Stimulated activated naive B cell treated with anti-CD40 and anti-IgM and Interleukin-4, amounts not matched to agents 10 μg/mL and 1 μg/mL and 100 μg/mL, for 72 hours (primary cell): ENCODE measurements at places on chromosomes 1 and 21.

DNA sequence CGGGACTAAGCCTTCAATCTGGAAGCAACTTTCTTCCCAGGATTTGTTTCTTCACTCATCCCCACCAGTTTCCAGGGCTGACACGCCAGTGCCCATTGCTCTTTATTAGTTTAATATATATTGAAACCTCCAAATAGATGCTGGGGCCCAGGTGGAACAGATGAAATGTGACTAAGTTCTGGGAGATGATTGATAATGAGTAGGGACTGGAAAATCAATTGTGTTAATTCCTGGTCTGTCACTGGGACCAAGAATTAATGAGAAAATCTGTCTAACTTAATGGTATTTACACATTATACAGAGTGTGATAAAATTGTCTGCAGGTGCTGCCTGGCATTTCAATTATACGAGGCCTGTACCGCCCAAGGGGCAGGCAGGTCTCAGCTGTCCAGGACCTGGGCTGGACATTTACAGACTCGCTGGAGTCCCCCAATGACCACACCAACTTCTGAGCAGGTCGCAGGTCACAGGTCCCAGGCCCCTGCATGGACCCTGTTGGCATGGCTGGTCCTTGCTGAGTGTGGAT lies 35.8 kb downstream of the UBIAD1 start:
- no peak for DNase-seq

DNA sequence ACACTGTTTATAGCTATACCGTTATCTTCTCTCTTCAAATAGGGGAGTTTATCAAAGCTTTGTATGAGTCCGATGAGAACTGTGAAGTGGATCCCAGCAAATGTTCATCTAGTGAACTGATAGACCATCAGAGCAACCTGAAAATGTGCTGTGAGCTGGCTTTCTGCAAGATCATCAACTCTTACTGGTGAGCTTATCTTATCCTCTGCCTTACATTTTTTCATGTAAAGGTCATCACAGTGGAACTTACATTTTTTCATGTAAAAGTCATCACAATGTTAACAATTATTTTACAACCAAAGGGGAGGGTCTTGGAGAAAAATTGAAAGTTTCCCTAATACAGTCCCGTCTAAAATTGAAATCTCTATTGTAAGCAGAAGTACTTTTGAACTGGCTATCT lies 45.2 kb downstream of the CLEC20A start:
- no peak for DNase-seq

DNA sequence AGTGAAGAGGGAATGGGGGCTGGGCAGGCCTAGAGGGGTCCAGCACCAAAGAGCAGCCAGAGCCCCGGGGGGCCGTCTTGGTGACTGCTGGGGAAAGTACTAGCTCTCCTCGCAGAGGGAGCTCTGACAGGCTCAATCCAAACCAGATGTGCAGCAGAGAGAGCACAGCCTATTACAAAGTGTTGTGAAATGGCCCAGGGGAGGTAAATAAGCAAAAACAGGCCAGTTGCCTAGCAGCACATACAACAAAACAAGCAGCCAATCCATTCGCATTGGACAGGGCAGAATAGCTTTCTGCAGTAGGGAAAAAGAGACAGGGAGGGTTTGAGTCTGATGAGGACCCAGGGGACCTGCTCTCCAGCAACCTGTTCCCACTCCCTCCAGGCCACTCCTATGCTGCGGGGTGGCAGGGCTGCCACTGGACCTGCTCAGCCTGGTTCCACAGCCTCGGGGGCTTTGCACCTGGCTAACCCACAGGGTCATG lies 239.6 kb upstream of the FGGY start:
- no peak for DNase-seq

DNA sequence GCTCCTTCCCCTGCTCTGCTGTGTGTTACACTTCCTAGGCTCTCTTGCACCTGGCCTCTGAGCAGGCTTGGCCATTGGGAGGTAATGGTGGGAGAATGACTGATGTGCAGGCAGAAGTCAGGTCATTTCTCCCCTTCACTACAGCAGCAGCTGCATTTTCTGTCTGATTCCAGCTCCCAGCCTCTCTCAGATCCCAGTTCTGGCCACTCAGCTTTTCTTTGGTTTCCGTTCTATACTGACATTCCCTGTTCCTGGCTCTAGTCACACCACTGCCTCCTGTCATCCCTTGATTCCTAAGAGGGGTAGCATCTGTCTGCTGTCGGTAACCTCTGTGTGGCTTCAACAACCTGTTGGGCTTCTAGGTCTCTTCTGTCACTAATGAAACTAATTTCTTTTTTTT lies 127.7 kb upstream of the HOOK1 start:
- DNase-seq, result no peak

DNA sequence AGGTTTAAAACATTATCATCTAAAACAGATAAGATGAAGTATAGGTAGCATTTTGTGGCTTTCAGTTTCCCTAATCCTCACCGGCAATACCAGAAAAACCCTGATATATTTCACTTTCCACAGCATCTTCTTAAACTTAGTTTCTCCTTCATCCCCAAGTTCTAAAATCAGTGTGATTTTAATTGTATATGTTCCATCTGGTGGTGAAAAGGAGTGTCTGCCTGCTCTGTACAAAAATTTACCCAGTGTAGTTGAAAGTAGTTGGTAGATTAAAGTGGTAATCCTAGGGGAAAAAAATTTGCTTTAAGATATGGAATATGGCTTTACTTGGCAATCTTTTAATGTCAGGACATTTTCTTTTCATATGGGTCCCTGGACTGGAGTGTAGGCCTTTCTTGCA lies 74.3 kb downstream of the CEP350 start:
- no peak for DNase-seq

- DNase-seq, result no peak
These were observed 118.6 kb downstream of the PROX1 start for GRCh38 chr1:214106375-214106774.

GRCh38 chr1:201143726-201144635 lies 10.3 kb downstream of the TMEM9 start:
- DNase-seq, result no peak

DNA sequence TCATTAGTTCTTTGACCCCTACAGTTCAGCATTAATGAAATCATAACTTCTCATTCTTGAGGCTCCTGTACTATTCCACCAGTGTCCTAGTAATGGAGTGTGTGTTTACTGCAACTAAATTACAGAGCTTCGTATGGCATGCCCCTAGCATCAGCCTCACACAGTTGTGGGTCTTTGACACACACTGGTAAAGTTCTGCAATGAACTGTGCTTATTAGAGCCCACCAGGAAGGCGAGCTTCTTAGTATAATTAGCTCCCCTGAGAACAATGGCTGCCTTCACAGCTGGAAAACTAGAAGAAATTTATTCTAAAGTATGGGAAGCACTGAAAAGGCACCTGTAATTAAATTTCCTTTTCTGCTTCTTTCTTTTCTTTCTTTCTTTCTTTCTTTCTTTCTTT lies 251.1 kb upstream of the RGS18 start:
- no peak for DNase-seq

- no peak for DNase-seq
These were observed 145.0 kb downstream of the PBX1 start for GRCh38 chr1:164703960-164704411.

DNA sequence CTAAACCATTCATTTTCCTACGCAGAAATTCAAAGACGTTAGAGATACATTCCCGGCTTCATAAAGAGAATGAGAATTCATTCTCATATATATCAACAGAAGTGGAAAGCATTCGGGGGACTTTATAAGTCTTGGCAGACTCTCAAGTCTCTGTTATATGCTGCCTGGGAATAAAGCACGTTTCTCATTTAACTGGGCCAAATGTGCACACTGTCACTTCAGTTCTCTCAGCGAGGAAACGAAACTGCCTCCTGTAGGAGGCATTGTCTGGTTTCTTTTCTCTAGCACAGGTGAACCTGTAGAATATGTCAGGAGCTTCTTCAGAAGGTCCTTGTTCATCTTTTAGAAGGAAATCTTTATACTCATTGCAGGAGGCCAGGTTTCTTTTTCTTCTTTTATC lies 367.6 kb downstream of the PTBP2 start:
- no peak for DNase-seq

GRCh38 chr1:154992721-154993571 lies 440 bp upstream of the LENEP start:
- no peak for DNase-seq

GRCh38 chr1:95096218-95096841 lies 20.8 kb upstream of the TLCD4 start:
- no peak for DNase-seq

- DNase-seq, result no peak
These were observed 58.5 kb downstream of the WNT9A start for GRCh38 chr1:227889047-227889862.

- no peak for DNase-seq
These were observed 255.8 kb downstream of the TGFB2 start for GRCh38 chr1:218600968-218601367.

DNA sequence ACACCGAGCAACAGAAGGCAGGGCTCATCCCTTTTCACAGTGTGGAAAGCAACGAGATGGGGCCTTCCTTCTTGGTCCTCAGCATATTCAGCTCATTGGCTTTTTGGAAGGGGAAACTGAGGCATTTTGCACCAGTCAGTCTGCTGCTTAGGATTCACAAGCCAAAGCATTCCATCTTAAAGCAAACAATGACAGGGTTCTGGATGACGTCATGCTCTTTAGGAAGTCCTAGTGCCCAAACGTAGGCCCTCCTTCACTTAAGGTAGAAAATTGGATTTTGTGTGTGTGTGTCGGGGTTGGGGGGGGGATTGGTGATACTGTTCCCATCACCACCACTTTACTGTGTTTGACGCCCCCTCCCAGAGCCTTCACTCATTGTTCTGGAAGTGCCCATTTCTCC lies 101.6 kb downstream of the SELENOF start:
- no peak for DNase-seq

- DNase-seq, result no peak
These were observed 6.8 kb upstream of the RNF223 start for GRCh38 chr1:1080951-1081310.

DNA sequence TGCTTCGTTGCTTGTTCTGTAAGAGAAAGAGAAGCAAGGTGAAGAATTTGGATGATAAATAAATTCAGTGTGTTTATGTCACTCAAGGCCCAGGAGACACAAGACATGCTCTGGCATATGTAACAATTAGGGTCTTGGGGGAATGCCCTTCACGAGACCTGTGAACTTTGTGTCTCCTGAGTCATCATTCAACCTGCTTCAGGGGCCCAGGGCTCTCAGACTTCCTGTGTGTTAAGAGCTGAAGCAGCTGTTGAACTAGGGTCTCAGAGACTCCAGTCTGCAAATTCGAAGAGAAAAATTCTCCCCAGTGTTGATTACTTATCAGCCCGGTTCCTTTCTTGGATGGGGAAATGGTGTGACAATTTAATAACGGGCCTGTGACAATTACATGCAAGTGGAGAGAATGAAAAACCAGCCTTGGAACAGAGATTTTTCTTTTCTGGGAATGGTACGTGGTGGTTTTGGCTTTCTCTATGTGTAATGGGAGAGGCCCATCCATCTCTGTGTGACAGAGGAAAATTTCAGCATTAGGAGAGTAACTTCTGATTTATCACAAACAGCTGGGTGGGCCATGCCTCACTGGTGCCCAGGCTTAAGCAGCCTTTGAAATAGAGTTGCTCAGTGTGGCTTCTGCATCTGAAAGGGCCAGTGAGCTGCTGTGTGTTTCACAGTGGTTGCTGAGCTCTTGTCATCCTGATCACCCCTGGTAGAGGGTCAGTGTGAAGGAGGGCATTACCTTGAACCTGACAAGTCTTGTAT lies 22.4 kb downstream of the HUNK start:
- no peak for DNase-seq

DNA sequence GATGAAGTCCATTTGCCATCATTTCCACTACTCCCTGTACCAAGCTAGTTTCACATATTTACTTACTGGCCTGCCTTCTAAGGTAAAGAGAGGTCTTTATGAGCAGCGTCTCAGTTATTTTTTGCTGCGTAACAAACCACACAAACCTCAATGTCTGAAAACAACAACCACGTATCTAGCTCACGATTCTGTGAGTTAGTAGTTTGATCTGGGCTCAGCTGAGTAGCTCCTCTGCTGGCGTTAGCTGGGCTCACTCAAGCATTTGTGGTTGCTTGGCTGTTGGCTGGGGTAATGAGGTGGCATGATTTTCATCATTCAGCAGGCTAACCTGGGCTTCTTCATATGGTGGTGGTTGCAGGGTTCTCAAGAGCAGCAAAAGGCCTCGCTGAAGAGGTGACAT lies 225.4 kb downstream of the FOXD2 start:
- DNase-seq, result no peak

DNA sequence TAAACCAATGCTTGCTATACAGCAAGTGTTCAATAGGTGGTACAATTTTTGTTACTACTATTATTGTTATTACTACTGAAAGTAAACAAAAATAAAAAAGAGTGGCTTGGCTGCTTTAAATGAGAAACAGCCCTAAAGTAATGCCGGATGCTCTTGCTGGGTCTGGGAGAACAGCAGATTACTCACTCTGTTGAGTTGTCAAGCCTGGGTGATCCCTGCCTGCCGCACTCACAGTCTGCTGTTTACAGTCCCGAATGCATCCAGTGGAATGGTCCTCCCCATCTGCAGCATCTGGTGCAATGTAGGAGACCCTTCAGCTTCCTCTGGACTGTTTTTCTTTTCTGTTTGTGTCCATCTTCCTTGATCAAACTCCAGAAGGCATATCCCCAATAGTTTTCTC lies 102.7 kb upstream of the IVNS1ABP start:
- no peak for DNase-seq

DNA sequence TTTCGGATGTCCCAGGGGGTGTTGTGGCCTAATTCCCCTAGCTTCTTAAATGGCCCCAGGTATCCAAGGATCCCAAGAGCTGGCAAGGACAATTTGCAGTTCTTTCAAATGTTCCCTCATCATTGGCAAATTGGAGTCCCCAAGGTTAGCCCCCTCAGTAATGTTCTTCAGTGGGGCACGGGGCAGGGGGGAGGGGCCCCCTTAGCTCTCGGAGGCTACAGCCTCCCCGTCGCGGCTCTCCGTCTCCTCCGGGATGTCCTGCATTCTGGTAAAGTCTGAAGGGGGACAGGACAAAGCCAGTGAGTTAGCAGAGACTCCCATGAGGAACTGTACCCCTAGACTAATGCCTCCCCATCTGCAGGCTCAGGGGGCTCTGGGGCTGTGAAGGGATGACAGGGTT lies 6.3 kb downstream of the RXFP4 start:
- DNase-seq, result no peak

- DNase-seq, result no peak
These were observed 54.1 kb downstream of the DSCAM start for GRCh38 chr21:40792691-40793456.

- DNase-seq, result no peak
These were observed 123.8 kb upstream of the IVNS1ABP start for GRCh38 chr1:185440877-185441276.
